Pancreas (tissue), 10 donors: ENCODE measurements at places on chromosomes 2 and 18. TPM values are rescaled to one million over a fixed set of nuclear protein-coding genes. Genes with fewer than 3 reads are reported as not detected.

GRCh38 chr18:58492891-58493469, 135.9 kb downstream of the ALPK2 start:
- no peak for DNase-seq

DNA sequence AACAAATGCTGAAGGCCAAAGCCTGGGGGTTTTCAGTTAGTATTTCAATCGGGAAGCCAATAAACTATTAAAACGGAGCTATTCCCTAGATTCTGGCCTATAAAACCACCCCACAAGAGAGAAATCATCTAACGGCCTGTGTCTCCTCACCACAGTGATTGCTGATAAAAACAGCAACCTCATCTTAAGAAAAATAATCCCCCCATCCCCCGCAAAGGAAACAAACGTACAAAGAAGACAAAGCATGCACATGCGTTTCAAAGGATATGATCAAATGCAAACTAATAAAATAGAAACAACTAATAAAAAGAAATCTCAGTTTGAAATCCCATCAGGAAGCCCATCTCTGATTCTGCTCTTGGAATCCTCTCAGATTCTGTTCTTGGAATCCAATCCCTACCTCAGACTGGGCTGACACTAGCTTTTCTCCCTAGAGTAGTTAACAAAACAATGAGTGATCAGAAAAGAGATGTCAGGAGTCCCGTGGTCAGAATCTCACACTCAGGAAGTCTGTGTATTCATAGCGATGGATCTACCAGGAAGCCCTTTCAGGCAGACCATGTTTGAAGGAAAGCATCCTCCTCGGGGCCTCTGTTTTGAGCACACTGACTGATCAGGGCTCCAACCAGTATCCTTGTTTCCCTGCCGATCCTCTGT, 150.7 kb downstream of the THADA start:
- no peak for DNase-seq

DNA sequence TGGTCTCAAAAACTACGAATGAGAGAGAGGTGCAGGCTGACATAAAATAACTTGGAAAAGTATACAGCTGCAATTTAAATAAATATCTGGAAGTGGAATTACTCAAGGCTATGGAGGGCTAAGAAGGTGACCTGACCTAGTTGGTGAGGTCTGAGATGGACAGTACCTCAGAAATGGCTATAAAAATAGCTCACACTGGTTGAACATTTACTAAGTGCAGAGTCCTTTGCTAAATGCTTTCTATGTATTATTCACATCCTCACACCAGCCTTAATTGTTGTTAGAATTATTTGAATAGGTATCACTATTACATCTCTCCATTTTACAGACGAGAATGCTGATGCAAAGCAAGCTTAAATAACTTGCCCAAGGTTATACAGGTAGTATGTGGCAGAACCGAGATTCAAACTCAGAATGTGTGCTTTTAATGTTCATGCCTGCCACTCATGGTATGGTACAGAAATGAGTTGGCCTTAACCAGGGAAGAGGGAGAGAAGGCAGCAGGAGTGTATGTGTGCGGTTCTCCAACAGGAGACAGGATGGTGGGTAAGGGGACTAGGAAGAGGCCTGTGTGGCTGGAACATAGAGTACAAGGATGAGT, 37.4 kb downstream of the MRPL44 start:
- no peak for DNase-seq

DNA sequence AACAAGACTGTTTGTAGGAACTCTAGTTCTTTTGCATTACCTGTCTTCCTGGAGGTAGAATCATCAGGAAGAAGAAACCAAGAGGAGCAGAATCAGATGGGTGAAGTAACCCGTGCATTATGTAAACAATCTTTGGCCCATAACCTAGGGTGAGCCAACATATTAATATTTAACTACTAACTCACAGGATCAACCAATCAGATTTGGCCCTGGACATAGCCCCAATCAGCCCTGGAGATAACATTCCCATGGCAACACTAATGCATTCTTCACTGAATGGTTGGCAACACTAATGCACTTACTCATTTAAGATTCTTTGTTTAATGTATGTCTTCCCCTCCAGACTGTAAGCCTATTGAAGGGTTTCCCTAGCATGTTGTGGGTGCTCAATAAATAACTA, 72.0 kb upstream of the CTAGE1 start:
- DNase-seq = peak; percentile 38

DNA sequence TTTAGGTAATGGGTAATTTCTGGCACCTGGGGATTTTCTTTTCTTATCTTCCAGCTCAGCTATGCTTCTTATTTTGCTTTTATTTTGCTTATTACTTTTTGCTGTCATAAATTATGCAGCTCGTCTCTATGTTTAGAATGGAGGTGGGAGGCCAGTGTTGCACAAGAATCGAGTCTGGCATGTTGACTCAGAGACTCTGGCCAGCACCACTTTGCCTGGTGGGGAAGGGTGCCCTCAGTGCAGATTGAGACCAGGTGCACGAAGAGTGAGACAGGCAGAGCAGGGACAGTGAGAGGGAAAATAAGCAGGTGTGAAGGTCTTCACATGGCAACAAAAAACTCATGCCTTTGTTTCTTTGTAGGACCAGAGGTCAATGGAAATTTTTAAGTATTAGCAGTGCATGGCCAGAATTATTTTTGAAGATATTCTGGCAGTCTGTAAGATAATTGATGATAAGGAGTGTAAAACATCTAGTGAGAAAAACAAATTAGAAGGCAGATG, 59.2 kb upstream of the SLC5A7 start:
- no peak for DNase-seq

DNA sequence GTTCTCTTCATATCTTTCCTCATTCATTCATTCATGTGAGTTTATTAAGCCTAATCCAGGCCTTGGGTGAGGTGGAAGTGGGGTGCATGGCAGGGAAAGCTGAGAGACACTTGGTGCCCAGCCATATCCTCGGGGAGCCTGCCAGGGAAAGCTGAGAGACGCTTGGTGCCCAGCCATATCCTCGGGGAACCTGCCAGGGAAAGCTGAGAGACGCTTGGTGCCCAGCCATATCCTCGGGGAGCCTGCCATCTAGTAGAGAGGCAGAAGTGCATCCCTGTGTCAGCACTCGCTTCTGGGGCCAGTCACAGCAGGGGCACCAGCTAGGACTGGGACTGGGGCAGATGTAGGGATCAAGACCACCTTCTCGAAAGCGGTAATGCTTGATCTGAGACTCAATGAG, 39.4 kb downstream of the DDX18 start:
- no peak for DNase-seq

GRCh38 chr18:52343138-52343537, 3.1 kb downstream of the DCC start:
- no peak for DNase-seq

DNA sequence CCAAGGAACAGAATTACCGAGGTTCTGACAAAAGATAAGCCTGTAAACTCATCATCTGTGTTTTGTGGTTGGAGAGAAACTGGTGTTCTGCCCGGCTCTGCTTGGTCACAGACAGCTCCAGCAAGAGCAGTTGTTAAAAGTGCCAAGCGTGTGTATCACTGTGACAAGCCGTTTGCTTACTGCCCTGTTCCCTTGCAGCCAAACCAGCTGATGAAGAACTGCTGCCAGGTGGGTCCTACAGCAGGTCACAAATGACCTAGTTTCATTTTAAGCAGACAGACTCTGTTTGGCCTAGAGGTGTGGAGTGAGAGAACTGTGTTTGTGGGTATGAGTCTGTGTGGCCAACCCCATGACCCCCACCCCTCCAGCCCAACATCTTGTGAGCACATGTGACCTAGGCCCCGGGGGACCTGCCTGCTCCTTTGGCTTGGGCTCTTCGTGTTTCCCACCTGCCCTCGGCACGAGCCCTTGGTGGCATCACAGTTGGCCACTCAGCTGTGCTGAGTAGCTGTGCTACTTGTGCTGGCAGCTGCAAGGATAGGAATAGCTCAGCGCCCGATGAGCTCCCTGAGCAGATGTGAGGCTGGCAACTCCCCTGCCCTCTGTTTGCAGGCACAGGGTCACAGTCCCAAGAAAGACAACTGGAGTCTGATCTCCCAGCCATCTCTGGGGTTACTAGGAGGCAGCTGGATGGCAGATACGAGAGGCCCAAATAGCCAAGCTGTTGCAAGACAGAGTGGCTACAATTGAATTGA, 9.7 kb downstream of the OXER1 start:
- DNase-seq = peak; percentile 55

DNA sequence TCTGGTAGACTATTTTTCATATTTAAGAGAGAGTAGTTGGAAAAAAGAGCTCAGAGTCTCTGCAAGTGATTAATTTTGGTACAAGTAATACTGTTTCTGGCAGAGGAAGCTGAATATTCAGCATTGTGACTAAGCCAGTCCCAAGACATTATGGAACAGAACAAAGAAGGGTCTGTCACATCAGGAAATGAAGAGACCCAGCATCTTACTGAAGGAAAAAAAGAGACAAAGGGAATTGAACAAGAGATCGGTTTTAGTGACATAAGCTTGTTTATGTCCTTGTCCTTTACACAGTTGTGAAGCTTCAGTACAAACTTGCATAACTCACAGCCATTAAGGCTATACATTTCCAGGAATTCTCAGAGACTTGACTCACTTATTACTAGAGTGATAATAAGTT, 568.5 kb upstream of the SLC8A1 start:
- DNase-seq = no peak

DNA sequence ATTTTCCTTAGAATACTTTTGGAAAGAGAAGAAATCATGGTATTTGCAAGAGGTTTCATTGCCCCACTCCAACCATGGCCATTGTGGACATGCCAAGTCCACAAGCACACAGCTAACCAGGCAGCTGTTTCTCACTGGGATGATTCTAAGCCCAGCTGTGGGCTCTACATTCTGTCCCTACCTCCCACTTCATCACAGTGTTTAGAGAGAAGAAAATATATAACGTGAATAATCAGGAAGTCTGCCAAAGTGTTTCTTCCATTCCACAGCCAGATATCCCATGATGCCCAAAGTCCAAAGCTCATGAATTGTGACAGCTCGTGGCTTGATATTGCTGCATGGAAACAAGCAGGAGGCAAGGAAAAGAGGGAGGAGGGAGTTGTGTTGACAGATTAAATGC, 433.7 kb upstream of the GYPC start:
- no peak for DNase-seq

DNA sequence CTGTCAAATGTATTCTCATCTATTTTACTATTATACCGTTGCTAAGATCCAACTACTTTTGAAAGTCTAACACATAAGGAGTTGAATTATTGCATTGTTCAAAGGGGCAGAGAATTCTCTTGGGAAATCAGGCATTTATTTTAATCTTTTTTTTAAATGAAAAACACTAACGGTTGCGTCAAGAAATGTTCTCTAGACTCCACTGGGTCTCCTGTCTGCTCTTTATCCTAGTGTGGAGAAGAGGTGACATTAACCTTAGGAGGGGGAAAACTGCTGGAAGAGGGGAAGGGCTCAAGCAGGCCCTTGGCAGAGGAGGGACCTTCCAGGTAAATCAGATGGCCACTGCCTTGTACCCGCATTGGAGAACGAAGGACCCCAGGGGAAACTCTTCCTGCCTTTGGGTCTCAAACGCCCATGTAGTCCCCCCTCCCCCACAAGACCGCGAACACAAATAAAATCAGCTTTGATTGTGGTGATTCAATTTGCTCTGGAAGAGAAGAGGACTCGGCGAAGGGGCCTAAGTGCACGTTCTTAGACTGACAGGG, 1.1 kb upstream of the APCDD1 start:
- DNase-seq = no peak

DNA sequence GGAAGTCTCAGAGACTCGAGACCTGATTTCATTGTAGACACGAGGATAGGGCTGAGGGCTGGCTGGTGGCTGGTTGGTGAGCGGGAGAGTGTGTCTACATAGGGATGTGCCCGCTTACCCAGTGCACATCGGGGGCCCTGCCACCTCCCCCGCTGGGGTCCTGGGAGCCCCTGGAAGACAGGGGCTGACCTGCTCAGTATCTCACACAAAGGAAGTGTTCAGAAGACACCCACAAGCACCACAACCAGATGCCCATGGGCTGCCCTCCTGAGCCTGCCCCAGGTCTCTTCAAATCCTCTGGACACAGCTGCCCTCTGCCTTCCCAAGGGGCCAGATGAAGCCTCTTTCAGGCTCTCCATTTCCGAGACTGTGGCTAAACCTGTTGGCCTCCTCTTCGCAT, 43.1 kb downstream of the MYCN start:
- no peak for DNase-seq

GRCh38 chr2:15941481-15941850, 1.1 kb downstream of the MYCN start:
- DNase-seq = no peak

GRCh38 chr2:111617299-111618225, 266.4 kb downstream of the ANAPC1 start:
- no peak for DNase-seq

DNA sequence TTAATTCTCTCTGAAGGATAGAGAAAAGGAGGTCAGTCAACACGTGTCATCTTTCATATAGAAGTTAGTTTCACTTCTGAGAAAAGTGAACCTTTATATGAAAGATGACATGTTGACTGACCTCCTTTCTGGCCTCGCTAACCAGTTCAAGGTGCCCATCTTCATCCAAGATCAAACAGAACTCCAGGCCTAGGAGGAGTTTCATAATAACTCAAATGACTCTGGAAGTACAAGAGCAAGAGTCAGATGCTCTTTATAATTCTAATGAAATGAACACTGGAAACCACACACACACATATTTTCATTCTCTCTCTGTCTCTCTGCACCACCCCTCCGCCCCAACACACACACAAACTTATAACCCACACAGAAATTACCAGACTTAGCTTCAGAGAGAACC, 16.3 kb downstream of the ANKRD44 start:
- DNase-seq = no peak

DNA sequence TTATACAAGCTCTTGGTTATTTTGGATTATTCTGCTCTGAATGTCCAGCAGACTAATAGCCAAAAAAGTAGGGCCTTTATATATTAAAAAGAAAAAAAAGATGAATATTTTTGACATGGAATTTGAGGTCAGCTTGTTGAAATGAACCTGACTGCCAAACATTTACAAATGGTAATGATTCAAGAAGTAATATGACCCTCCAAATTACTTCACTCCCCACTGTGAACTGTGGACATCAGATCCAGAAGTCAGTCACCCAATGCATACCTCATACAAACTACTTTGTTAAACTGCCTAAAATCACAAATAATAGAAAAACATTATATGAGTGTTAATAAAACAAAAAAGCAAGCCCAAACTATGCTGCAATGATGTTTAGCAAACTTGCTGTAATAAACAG, 10.0 kb downstream of the EPG5 start:
- no peak for DNase-seq

- peak; percentile 8 for DNase-seq
These were observed 158.3 kb downstream of the RTP5 start for GRCh38 chr2:242027676-242028450.

Gene SPATA3
- polyA plus RNA-seq = not detected

Gene FAM110C
- 11.6 TPM for polyA plus RNA-seq

Gene NCKAP1
- polyA plus RNA-seq = 39.7 TPM

Gene CYBRD1
- 7.2 TPM for polyA plus RNA-seq

Gene CFAP53
- polyA plus RNA-seq = 1.2 TPM

Gene NGEF
- polyA plus RNA-seq = 6.1 TPM

Gene SERPINB4
- not detected for polyA plus RNA-seq

Gene FECH
- polyA plus RNA-seq = 7.5 TPM

Gene FAM228A
- polyA plus RNA-seq = 0.56 TPM

Gene LRRC30
- polyA plus RNA-seq = not detected
